ENCODE measurements at places on chromosomes 16 and 17.
A peak's percentile ranks its signal among the peaks of the same experiment; 100 is the strongest.

DNA sequence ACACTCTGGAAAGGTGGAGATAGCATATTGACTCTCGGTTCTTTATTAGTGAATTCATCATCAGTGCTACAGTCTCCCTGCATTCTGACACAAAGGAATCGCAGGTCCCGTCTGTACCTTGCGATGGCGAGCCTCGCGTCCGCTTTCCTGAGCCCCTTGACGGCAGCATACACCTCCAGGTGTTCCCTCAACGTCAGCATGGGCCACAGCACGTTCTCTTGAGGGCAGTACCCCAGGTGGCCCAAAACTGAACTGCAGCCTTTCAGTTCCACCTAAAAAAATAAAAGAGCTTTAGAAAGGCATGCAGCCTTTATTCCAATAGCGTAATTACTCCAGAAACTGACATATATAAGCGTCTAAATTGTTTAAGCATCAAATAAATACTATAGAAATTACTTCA lies 24.2 kb upstream of the ABCA9 start:
- DNase-seq: no peak

DNA sequence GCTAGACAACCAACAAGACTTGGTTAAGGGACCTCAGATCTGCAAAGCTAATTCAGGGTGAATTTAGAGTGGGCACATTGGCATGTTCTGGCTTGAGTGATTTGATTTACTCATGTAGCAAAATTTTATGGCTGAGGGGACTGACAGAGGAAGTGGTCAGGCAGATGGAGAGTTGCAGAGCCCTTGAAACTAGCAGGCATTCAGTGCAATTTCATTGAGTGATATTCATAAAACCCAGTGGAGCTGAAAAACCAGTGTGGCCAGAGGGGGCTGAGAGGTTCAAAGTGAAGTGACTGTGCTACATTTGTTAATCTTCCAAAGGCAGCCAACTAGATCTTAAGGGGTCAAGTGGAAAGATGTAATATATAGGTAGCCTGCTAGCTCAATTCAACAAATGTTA lies 2.2 kb upstream of the TMEM94 start:
- DNase-seq: no peak

DNA sequence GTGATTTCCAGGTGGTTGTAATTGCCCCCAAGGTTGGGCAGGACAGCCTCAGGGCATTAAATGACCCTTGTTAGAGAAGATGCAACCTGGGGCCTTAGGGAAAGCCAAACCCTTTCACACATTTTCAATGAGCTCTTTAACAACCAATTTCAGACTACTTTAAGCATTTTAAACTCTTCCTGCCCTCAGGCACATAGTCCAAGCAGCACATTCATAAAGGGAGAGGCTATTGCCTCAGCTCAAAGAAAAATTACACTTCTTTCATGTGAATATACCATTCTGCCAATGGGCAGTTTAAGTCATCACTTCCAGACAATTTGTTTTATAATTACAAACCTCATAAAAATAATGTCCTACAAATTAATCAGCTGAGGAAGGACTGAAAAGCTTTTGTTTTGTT lies 544.5 kb downstream of the NPIPA7 start:
- DNase-seq: no peak

DNA sequence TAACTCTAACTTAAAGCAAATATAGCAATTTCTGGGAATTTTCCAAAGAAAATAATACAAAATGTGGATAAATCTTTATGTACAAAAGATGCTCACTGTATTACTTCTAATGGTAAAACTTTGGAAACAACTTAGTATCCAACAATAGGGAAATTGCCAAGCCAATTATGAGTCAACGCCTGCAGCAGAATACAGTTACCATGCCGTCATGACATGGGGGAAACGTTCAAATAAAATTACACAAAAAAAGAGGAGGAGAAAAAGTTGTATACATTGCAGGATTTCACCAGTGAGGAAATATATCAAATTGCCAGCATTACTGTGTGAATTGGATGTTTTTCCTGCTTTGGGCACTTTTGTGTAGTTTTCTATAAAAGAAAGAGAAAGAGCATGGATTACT lies 469.6 kb downstream of the SOX9 start:
- no peak for DNase-seq

- DNase-seq: no peak
These were observed 88.0 kb downstream of the NLK start for GRCh38 chr17:28130472-28130871.

GRCh38 chr17:14752011-14752410 lies 451.1 kb downstream of the HS3ST3B1 start:
- no peak for DNase-seq

GRCh38 chr16:72444696-72445095 lies 272.7 kb upstream of the PMFBP1 start:
- DNase-seq: no peak

- no peak for DNase-seq
These were observed 28.3 kb upstream of the FAAP100 start for GRCh38 chr17:81580481-81580880.

DNA sequence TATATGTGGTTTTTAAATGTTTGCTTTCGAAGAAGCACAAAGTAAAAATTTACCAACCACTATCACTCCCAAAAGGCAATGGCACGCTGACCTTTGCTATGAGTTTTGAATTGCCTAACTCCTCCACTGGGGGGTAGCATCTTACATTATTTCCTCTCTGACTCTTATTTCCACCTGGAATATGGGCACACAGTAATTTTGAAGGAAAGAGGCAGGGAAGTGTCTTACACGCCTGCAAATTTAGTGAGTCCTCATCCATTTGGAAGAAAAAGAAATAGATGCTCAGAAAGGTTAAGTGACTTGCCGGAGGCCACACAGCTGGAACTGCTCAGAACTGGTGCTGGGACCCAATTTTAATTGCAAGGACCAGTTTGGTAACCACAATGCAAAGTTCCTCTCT lies 29.9 kb upstream of the IRX6 start:
- no peak for DNase-seq

GRCh38 chr17:76544546-76545365 lies 4.9 kb downstream of the PRCD start:
- no peak for DNase-seq

DNA sequence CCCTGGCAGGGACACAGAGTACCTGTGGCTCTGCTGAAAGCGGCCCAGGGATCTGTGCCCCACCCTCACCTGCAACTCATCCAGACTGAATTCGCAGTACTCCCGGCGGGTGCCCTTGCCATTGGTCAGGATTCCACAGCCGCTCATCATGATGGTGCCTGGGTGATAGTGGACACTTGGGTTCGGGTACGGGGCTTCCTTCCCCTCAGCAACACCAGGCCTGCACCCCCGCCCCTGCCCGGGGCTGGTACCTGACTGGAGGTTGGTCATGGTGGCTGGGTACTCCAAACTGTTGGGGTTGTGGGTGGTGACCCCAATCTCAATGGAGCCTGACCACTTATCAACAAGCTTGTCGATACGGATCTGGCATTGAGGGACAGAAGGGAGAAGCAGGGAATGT lies 2.9 kb downstream of the NEURL4 start:
- no peak for DNase-seq

DNA sequence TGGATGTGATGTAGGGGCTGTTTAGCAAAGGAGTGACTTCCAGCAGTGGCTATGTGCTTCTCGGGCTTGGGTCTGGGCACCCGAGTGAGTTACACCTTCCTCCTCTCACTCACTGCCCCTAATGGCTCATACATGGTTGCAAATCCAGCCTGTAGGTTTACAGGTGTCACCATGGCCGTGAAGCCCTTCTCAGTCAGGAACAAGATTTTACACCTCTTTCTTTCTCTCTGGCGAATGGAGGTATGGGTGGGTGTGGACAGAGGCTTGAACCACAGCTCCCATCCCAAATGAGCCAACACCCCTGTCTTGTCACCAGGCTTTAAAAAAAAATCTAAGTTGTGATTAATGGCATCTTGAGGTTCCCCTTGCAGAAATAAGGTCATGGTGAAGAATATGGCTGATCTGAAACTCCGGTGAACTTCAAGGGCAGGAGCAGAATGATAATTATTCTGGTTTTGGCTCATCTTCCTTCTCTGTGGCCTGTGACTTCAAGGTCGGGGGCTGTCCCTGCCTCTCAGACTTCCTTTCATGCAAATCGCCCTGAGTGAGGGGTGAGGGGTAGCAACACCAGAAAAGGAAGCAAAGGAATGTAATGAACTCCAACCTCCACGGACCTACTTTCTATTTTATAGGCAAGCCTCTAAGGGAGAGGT lies 331.2 kb downstream of the MAF start:
- no peak for DNase-seq

GRCh38 chr16:24610416-24610755 lies 71.0 kb downstream of the RBBP6 start:
- no peak for DNase-seq

GRCh38 chr17:81697261-81698044 lies 5.7 kb upstream of the MRPL12 start:
- no peak for DNase-seq

DNA sequence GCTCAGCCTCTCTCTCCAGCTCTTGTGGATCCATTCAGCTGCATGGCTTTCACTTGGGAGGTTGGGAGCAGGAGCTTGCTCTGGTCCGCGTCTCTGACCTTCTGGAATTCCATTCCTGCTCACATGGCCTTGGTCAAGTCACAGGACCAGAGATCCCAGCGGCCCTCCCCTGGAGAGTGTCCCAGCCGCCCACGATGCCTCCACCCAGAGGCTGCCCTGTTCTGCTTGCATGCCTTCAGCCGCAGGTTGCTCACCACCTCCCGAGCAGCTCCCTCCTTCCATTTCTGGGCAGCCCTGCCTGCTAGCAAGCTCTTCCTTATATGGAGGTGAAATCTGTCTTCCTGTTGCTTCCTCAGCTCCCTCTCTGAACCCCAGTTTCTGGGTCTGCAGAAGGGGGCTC lies 32.6 kb downstream of the RAI1 start:
- no peak for DNase-seq

- no peak for DNase-seq
These were observed 47.1 kb upstream of the CLEC19A start for GRCh38 chr16:19238406-19238805.

GRCh38 chr16:74700438-74701225 lies at the start of gene MLKL:
Gene MLKL, minus strand, starts transcription at chr16:74700862. Its CDS starts 5,105 bp downstream, at chr16:74695757.
- DNase-seq: peak; percentile 72

- no peak for DNase-seq
These were observed 90.0 kb upstream of the MYOCD start for GRCh38 chr17:12575641-12576040.

DNA sequence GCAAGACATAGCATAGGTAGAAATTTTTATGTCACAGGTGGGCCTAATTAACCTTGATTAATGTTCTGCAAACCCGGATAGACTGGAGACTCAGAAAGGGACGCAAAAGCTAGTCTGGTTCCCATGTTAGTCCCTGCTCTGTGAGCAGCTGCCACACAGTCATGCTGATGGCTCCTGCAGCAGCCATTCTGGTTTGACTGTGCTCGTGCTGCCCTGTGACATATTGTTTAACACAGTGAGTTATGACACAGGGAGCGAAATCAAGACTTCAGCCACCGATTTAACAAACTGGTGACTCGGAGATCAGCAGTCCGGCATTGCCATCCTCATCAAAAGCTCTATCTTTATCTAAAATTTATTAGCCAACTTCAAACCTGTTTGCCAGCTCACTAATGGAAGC lies 169.8 kb downstream of the WWOX start:
- no peak for DNase-seq

DNA sequence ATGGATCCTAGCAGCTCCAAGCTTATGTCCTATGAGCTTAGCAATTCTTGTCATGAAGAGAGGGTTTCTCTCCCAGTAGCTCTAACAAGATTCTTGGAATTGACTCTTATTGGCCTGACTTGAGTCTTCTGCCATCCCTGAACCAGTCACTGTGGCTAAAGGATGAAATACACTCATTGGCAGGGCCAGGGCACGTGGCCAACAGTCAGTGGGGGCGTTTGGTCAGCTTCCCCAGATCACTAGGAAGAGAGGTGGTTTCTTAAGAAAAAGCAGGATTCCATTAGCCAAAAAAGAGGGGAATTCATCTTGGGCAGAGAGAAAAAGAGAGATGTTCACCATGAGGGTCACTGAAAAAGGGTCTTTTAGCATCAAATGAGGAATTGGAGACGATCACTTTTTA lies 363.2 kb downstream of the SNX29 start:
- no peak for DNase-seq

GRCh38 chr16:68247400-68247799 lies 2.2 kb downstream of the PLA2G15 start:
- DNase-seq: no peak

DNA sequence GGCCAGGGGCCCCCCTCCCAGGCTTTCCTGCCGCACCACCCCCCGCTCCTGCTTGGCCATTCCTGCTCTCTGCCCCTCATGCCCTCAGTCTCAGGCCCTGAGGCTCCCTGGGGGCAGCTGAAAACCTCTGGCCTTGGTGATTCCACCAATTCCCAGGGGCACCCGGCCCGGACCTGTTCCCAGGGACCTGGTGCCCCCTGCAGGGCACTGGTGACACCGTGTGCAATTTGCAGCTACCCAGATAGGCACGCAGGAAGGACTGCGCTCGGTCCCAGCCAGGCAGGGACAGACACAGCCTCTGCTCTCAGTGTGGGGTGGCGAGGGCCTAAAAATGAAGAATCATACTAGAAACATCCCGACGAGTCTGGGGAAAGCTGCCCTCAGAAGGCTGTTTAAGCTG lies 13.4 kb downstream of the WFDC1 start:
- no peak for DNase-seq

DNA sequence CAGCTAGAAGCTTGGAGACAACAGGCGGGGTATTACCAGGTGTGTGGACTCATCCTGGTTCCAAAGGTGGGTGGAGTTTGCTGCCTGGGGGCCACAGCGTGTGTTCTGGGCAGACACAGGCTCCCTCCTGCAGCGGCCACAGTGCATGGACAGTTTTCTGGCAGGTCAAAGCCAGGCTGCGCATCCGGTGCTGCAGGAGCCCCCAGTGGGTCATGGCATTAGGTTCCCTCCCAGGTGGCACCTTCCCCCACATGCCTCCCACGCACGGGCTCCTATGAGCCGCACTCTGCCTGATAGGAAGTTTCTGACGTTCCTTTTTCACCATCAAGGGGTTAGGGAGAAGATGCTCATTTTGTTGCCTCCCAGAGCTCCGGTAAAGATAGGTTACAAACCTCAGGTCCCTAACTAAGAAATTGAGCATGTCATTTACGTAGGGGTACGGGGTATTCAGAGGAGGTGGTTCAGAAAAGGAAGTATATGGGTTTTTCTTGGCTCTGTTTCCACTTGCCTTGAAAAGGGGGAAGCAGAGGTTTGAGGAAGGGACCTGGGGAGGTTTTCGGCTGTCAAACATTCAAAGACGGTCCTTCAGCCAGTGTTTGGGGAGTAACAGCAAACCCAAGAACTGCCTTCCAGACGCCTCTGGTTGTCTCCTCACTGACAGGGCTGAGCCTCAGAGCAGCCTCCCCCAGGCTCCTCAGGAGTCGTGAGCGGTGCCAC lies 32.7 kb upstream of the NAT9 start:
- no peak for DNase-seq

- no peak for DNase-seq
These were observed 2.6 kb downstream of the SPNS3 start for GRCh38 chr17:4436381-4436780.

GRCh38 chr17:63842173-63842539 lies 329 bp downstream of the SMARCD2 start:
- DNase-seq: peak; percentile 77

GRCh38 chr16:72786606-72787005 lies 261.3 kb downstream of the ZFHX3 start:
- DNase-seq: no peak

GRCh38 chr17:9520649-9521048 lies 55.0 kb downstream of the STX8 start:
- DNase-seq: no peak

DNA sequence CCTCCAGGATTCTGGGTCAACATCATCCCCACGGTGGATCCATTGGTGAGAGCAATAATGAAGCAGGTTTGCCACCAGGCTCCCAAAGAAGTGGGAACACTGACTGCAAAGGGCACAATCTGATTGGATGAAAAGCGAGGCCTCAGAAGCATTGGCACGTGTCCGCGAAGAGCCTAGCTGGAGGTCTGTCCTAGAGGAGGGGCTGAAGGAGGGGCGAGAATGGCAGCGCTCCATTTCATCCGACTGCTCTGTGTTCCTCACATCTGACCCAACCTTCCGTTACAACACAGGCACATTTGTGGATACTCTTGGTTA lies 79.9 kb downstream of the MRC2 start:
- no peak for DNase-seq

Data from sciatic nerve (tissue), 2 donors.